ENCODE measurements at places on chromosomes 2 and 18.

DNA sequence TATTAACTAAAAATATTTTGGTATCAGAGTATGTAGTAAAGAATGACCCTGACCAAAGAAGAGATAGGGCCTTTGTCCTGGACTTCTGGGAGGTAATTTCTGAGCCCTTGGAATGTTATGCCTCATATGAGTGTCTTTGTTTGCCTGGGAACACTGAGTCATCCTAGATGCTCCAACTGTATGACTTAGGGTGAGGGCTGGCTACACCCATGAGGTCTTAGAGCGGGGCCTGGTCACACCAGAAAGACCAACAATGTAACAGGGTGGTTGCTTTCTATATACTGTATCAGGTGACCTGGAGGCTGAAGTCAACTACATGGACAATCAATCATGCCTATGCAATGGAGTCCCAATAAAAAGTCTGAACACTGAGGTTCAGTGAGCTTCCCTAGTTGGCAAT is 253.1 kb downstream of the MBD2 start:
- DNase-seq, result no peak

DNA sequence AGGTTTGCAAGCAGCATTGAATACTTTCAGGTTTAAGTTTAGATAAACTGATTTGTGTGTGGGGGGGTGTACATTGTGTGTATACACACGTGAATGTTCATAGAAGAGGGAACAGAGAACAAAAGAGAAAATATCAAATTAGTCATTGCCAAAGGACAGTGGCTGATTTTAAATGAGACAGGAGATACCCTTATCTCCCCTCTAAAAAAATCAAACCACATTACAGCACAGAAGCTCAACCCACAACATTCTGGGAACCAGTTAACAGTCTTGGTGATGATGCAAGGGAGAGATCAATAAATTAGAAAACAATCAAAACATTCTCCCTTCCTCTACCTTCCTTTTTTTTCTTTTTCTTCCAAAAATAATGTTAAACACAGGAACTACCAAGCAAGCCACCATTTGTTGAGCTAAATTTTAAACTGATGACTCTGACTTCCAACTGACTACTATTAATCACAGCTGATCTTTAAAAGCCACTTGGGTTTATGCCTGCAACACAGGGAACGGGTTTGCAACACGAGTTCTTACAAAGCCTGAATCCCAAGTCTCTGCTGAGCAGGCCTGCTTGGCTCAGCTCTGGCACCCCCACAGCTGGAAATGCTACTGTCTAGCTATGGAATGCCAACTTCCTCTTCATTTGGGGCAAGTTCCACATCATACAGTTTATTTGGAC is 119.2 kb upstream of the ACVR1C start:
- DNase-seq, result peak; percentile 19

DNA sequence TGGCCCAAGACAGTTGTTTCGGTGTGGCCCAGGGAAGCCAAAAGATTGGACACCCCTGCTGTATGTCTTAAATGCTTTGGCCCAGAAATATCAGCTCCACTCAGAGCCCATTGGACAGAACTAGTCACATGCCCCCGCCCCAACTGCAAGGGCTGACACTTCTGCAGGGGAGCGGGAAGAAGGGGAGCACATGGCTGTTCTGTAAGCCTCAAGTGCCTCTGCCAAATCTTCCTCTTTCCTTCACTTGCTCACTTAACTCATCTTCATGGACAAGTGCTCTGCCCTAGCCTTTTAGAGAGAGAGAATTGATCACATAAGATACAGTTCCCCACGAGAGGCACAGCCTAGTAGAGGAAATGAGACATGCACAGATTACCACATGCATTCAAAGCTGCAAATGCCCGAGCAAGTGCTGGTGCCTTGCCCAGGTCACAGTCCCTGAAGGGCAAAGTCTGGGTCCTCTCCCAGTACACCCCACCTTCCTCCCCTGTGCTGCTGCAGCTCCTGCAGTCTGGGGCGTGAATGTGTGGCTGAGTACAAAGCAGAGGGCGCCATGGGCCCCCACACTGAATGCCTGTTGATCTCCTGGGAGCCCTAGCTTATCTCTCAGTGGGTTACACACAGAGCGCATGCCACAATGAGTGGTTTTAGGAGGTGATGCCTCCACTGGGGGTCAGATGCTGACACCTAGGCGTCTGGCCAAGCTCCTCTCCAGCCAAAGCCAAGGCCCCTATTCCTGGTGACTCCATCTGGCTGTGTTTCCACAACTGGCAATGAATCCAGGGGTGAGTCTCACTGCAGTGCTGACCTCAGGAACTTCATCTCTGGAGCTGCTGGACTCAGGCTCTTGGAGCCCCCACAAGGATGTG is 135.3 kb downstream of the CTIF start:
- DNase-seq, result no peak

DNA sequence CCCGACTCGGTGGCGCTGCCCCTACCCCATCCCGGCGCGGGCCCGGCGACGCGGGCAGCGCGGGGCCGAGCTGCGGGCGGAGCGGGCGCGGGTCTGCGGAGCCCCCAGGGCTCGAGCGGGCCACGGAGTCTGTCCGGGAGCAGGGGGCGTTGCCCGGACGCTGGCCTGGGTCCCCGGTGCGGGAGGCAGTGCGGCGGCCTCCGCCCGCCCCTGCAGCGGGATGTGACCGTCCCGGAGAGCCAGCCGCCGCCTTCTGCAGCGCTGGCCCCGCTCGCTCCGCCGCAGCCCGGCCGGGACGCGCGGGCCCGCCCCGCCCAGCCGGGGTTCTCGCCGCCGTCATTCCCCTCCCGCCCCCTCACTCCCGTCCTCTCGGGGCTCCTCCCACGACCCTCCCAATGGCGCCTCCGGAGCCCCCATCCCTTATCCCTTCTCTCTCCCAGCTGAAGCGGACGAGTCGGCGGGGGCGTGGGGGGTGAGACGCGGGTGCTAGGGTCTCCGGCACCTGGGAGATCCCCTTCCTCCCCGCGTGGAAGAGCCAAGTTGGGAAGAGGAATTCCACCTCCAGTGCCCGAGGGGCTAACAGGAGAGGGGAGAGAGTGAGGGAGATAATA is at the start of gene FNDC4:
FNDC4 (minus strand) TSS at position 257 of the 611 bp plus-strand sequence. CDS start 521 bp downstream, outside the sequence.
- no peak for DNase-seq

DNA sequence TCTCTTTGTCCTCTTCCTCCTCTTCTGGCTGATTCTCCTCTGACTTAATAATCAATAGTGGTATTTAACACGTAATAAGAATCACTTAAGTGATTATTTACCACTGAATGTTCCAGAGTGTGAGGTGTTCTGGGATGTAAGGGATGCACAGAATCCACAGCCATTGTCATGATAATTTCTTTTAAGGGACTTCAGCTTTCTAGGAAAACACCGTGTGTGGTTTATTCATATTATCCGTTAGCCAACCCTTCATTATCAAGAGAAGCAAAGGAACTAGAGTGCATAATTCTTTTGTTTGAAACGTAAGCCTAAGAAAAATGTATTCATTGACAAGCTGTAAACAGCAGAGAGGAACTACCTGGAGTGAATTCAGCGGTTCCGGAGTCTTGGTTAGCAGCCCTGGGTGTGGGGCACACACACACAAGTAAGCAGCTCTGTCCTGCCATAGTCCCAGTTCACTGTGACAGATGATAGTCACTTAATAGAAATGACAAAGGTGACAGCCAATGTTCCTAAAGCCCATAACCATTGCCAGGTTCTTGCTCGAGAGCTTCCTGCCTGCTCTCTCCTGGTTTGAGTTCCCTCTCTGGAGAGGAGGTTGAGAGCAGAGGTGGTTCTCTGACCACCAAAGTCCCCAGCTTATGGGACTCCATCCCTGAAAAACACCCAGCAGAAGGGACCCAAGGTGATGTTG is 101.9 kb downstream of the ACOXL start:
- DNase-seq, result no peak

DNA sequence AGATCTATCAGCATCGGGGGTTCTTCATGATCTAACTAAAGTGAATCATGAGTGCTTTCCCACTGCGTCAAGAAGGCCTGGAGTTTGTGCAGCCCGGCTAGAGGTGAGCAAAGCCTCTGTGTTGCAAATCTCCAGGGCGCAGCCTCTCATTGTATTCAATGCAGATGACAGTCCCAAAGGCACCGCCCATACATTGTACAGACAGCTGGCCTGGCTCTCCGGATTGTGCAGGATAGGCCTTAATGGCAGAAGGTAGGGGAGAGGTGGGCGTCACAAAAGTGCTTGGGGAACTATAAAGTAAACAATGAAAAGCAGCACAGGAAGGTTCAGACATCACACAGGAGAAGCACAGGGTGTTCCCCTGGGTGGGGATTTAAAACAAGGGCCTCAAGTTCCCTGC is 907 bp upstream of the GYPC start:
- no peak for DNase-seq

DNA sequence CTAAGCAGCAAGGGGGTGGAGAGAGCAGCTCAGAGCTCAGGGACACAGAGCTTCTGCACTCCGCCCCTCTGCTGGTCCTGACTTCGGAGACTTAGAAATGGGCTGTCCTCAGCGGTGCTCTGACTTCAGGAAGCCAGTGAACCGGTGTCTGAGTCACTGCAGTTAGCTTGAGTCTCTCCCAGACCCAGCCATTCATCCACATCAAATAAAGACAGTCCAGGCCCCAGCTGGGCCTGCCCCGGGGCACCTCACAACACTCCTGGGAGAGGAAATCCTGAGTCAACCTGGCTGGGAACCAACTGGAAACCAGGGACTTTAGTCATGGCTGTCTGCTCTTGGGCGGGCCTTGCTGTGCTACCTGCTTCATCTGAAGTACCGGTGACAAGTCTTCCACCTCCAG is 5.4 kb upstream of the ITGB6 start:
- peak; percentile 100 for DNase-seq

GRCh38 chr2:222706616-222707015 is 35.2 kb downstream of the MOGAT1 start:
- no peak for DNase-seq

DNA sequence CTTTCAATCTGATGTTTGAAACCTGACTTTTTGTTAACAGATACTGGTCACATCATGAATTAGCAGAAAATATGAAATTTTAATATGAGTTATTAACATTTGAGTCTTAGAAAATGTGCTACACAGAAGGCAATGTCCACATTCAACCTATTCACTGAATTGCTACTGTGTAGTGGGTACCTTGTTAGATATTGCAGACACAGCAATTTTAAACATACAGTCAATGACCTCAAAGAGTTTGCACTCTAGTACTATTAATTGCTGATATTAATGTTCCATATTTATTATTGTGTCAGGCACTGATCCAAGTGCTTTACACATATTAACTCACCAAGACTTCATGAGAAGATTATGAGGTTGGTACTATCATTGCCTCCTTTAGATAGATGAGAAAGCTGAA is 385.4 kb upstream of the PKDCC start:
- no peak for DNase-seq

DNA sequence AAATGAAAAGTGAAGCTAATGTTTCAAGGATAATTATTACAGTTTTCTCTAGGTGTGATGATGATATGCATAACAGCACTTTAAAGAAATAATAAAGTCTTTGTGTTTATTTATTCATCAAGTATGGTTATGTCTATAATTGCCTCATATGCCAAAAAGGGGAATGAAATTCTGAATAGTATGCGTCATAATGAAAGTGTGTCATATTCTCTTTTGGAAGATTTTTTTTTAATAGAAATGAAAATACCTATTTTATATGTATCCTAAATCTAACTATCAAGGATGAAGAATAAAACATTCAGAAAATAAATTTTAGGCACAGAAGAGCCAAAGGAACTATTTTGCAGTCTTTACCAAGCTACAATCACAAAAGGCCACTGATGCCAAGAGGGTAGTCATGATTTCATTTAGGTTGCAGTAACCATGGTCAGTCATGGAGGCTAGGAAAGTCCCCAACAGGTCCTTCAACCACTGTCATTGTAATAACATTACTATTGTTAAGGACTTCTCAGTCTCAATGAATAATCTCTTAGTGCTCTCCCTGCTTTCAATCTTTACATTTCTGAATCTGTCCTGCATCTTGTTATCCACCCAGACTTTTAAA is 712.5 kb downstream of the DCDC2C start:
- DNase-seq, result no peak

DNA sequence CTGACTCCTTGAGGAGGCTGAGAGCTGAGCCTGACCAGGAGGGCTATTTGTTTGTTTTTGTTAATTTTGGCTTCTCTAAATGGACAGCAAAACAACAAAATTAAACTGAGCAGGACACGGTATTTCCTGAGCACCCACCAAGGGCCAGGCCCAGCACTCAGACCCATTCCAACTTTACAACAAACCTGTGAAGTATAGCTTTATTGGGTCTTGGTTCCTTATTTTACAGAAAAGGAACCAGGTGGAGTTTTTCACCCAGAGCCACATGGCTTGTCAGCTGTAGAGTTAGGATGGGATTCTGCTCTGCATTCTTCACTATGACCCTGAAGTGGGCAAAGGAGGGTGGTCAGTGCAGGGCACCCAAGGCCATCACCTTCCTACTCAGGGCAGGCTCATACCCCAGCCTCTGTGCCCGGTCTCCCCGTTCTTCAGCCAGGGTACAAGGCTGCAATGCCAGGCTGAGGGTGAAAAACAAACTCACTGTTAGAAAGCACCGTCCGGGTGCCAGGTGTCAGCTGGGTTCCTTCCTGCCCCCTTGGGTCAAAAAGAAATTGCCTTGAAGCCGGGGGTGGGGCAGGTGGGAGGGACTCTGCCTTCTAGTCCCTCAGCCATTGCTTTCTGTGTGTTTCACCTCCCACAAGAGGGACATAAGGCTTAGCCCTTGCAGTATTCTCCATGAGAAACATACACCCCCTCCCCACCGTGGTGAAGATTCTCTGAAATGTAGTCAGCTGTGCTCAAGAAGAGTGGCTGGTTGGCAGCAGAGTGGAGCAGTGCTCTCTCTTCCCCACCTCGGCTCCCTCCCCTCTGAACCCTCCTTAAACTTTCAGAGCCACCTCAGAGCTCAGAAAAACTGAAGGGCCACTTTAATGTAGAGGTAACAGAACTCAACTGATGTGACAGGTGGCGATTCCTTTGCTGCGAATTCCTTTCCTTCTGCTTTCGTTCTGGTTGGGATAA is 2.2 kb downstream of the PSD4 start:
- no peak for DNase-seq

DNA sequence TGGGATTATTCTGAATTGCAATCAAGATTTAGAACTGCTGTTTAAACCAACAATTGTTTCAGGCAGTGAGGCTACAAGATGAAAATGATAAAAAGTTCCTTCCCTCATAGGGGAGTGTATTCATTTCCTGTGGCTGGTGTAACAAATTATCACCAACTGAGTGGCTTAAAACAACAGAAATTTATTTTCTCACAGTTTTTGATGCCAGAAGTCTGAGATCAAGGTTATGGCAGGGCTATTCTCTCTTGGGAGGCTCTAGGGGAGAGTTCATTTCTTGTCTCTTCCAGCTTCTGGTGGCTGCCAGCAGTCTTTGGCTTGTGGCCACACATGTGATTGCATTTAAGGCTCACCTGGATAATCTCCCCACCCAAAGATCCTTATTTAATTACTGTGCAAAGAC is 290.5 kb upstream of the ZSWIM2 start:
- no peak for DNase-seq

GRCh38 chr2:218257390-218257981 is 3.3 kb upstream of the GPBAR1 start:
- no peak for DNase-seq
